ENCODE measurements at places on chromosomes 4 and X.
A peak's percentile ranks its signal among the peaks of the same experiment; 100 is the strongest.

- no peak for DNase-seq
Observed at GRCh38 chr4:152693871-152694270, 14.1 kb upstream of the TMEM154 start.

DNA sequence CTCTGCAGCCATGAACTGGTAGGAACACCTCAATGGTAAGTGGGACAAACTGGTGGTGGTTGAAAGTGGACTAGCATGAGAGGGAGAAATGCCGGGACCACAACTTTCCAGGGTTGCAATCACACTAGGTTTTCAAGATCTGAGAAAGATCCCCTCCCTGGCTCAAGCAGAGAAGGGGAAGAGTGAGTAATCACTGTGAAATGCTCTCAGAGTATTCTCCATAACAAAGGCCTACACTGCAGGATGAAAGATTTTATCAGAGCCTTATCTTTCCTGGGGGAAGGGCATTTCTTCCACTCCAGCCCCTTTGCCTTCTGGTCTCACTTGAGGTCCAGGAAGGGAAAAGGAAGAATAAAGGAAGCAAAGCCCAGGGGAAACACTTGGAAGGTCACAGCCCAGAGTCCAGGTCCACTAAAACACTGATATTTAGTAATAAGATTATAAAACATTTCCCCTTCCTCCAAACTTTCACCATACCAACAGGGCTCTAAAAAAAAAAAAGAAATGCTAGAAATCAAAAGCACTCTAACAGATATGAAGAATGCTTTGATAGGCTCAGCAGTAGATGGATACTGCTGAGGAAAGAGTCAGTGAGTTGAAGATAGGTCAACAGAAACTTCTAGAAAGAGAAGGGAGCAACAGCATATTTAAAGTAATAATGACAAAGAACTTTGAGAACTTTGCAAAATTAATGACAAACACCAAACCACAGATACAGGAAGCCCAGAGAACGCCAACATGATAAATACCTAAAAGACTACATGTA, 95.9 kb downstream of the WDFY3 start:
- DNase-seq: no peak

DNA sequence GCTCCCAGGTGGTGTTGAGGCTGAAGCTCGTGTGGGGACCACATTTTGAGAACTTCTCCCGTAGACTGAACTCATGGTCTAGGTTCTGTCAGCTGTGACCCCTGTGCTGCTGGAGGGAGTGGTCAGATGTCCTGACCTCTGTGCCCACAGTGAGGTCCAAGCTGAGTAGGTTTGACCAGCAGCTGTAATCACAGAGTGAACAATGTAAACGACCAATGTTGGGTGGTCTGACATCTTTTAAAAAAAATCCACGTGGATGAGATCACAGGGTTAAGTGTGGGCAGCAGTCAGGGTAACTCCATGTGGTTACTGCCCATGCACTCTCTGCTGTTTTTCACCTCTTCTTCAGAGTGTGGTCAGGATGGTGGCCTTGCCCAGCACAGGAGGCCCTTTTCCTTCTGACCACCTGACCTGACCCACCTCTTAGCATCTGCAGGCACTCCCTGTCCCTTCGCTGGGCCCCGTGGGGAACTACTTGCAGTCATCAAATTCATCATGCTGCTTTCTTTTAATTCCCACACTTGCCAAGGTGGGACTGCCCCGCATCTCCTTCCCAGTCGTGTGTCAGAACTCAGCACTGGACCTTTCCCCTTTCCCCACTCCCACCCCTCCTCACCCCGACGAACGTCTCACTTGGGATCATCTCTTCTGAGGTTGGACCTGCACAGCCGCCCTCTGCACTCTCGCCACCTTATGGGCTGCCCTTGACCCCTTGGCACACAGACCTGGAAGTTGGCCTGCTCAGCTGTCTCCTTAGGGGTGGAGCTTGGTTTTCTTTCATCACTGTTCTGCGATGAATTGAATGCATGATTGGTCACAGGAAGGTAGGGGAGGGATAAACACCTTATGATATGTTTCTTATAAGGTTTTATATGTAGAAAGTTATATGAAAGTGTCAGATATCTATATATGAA, 120.1 kb downstream of the PTTG2 start:
- DNase-seq: no peak

DNA sequence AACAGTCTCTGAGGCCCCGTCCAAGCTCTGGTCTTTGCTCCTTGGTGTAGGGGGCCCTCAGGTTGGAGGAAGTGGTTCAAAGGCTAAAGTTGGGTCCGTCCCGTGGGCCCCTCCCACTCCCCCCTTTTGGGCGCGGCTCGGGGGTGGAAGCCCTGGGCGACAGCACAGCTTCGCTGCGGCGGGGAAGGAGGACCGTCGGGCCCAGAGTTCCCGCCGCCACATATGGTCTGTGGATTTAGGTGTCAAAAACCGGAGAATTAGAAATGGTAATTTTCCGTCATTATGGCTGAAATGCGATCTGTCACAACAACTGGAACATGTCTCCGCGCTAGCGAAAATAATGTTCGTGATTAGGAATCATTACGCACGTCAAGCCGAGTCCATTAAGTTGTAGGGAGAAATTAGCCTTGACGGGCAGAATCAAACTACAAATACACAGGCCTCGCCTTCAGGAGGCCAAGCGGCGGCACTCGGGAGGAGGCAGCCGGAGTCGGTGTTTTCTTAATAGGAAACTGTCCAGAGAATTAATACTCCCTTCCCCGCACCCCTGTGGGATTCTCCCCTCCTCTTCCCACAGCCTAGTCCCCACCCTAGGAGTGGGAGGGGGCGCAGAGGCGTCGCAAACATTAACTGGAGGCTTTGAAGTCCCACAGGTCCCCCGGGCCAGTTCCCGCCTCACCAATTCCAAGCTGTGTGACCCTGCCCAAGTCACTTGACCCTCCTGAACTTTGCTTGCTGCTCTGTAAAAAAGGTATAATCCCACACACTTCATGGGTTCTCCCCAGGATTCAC, 15.0 kb downstream of the NKX3-2 start:
- peak; percentile 21 for DNase-seq

DNA sequence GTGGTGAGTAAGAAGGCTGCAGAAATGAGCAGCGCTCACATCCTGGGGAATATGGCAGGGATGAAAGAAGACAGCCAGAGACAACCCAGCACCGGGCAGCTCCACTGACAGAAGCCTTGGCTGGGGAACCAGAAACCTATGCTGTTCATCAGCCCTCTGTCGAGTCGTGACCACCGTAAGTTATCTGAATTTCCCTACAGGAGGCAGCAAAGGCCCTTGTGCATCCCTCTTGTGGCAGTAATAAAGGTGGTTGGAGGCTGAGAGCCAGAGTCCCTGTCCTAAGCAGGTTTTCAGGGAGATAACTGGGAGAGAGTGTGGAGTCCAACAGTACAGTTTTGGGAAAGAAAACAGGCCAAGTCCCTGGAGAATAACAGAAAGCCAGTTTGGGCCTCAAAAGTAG, 194.0 kb upstream of the BOD1L1 start:
- DNase-seq: no peak

DNA sequence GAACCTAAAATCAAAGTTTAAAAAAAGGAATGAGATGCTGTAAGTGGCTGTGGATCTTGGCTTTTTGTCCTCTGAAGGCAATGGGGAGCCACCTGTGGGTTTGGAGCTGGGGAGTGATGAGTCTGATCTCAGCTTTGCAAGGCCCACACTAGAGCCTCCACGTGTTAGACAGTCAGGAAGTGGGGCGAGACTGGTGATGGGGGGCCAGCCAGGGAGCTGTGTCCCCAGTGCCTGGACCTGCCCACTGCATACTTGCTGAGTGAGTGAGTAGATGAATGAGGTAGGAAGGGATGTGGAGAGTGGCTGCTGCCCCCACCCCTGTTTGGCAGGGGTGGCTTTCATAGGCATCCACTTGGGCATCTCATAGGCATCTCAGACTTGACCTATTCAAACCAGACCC, 84.0 kb downstream of the NHSL2 start:
- DNase-seq: no peak

GRCh38 chr4:53676402-53676871, 85.2 kb upstream of the LNX1 start:
- no peak for DNase-seq

- DNase-seq: no peak
Observed at GRCh38 chr4:19657856-19658255, 593.8 kb upstream of the SLIT2 start.

GRCh38 chrX:107571296-107571998, 56.9 kb upstream of the PRPS1 start:
- DNase-seq: no peak

DNA sequence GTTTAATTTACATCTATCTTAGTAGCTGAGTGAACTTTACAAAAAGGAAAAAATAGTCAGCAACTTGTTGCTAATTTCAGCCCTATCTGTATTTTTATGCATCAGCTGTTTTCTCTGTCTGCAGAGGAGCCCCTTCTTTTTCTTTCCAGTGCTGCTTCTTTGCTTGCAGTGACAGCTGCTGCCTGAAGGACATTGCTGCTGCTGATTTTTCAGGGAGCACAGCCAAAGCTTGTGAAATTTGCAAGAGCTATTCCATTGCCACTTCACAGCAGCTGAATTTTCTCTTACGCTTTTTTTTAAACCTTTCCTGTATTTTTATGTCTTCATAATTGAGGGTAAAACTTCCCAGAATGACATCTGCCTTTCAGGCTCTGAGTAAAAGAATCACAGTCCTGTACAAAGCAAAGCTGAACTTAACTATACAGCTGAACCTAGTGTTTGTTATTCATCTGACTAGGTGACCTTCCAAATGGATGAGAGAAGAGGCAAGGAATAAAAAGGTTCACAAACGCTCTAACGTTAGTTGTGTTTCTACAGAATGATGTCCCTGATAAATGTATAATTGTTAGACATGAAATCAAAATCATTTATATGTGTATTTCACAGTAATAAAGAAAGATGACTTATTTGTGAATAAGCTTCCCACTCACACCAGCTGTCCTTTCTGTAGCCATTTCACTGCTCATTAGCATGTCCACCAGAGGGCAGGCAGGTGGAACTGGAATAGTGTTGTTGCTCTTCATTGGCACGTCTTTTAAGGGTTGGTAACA, 541.4 kb downstream of the ADGRL3 start:
- no peak for DNase-seq

- DNase-seq: peak; percentile 75
Observed at GRCh38 chrX:9942086-9942485, 25.1 kb upstream of the CLDN34 start.

DNA sequence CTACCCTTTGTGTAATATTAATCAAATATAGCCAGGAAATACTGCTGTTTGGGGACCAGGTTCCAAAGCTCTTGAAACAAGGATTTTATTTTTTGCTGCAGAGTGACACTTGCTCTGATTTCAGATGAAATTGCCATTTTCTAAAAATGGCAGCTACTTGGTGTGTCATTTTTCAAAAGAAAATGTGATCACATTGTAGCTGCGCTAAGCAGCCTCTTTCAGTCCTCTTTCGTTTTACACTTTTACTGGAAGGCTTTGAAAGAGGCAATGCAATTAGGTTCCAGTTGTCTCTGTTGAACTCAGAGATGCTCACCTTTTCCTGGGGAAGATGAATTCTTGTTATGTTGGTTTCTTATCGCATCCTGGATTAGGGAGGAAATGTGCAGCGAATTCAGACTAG, 85.1 kb downstream of the CT47B1 start:
- no peak for DNase-seq

DNA sequence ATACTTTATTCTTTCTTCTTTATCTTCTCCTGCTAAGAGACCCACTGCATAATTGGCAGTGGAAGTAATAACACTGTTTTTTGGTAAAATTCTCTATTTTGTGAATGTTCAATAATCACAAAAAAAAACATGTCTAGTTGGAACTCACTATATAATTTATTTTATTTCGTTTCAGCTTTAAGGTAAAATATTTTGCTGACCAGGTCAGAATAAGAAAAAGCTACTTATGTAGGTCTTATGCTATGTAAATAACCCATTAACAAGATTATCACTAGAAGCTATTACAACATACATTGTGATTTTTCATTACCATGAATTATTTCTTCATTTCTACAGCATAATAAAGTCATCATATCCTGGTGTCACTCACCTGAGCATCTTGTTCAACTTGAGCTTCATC, 19.3 kb downstream of the ANXA5 start:
- DNase-seq: no peak

DNA sequence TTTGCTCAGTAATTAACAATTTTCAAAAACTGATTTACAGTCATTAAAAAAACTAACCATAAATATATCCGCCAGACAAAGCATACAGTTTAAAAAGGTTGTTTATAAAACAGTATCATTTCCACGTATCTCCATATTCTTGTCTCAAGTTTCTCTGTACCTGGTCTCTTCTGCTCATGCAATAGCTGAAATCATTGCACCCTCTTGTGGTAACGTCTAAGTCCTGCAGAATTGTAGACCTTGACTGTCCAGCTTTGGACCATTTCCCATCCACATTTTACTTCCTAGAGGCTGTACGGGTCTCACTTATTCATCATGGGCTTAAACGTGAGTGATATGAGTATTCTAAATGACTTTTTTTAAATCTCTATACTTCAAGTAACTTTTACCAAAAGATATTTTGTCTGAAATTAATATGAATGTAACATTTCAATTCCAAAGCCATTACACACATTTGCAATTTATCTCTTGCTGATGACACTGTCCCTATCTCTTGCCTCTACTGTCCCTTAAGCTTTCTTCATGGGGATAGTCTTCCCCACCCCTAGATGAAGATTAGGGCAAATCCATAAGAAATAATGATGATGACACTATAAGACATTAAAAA, 118.5 kb downstream of the BTC start:
- no peak for DNase-seq

- no peak for DNase-seq
Observed at GRCh38 chr4:40857956-40858355, 108.2 kb downstream of the NSUN7 start.

GRCh38 chr4:48546336-48546735, 56.3 kb downstream of the ZAR1 start:
- DNase-seq: peak; percentile 43
